ENCODE measurements at places on chromosomes 7 and 10.

- DNase-seq, result no peak
These were observed 112.8 kb downstream of the PPP1R3A start for GRCh38 chr7:113805976-113806375.

DNA sequence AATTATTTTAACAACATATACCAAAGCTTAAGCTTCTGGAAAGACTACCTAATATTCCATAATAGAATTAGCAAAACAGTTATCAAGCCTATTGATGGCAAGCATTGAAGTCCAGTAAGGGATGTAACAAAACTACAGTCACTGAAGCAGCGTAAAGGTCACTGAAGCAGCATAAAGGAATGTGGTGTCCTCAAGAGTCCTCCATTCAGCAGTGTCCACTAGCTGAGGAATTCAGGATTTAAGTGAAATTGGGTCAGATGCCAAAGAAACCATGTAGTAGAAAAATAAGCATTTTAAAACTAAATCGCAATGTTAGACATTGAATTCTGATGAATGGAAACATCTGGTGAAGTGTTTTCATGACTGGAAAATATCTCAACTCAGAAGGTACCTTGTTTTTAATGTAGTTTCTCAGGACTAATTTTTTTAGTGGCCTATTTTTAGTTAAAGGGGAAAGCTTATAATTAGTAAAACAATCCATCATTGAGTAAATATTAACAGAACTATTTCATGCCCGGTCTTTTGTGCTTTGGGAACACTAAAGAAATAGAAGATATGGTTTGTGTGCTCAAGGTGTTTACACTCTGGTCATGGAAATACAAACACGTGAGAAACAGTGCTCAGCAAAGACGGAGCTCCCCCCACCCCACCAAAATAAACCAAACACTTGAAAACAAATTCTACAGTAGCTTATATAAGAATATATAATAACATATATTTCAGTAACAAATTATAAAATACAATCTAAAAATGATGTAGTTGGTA lies 121.4 kb downstream of the CDK14 start:
- peak; percentile 54 for DNase-seq

DNA sequence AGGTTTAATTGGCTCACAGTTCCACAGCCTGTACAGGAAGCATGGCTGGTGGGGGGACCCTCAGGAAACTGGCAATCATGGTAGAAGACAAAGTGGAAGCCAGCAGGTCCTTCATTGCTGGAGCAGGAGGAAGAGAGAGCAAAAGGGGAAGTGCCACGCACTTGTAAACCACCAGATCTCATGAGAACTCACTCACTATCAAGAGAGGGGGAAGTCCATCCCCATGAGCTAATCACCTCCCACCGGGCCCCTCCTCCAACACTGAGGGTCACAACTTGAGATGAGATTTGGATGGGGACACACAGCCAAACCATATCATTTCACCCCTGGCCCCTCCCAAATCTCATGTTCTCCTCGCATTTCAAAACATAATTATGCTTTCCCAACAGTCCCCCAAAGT lies 171.9 kb upstream of the CACNA2D1 start:
- DNase-seq, result no peak

DNA sequence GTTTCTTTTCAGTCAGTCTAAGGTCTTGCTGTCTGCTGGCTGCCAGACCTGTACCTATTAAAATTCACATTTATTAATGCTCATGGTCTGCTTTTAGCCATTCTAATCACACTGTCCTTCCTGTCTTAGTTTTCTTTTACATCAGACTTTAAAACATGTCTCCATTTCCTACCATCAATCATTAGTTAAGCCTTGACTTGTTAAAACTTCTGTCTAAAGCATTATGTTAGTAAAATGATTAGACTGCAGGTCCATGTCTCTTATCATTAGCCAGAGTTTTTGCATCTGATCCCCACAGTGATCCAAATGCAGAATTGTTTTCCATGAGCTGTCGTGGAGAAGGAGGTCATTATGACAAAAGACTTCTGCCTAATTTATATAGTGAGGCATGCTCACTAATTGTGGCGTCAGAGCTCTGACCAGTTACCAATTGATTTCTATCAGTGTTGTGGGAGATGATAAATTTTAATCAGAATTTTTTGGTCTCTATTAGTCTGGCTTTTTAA lies 226.5 kb downstream of the DKK1 start:
- no peak for DNase-seq

DNA sequence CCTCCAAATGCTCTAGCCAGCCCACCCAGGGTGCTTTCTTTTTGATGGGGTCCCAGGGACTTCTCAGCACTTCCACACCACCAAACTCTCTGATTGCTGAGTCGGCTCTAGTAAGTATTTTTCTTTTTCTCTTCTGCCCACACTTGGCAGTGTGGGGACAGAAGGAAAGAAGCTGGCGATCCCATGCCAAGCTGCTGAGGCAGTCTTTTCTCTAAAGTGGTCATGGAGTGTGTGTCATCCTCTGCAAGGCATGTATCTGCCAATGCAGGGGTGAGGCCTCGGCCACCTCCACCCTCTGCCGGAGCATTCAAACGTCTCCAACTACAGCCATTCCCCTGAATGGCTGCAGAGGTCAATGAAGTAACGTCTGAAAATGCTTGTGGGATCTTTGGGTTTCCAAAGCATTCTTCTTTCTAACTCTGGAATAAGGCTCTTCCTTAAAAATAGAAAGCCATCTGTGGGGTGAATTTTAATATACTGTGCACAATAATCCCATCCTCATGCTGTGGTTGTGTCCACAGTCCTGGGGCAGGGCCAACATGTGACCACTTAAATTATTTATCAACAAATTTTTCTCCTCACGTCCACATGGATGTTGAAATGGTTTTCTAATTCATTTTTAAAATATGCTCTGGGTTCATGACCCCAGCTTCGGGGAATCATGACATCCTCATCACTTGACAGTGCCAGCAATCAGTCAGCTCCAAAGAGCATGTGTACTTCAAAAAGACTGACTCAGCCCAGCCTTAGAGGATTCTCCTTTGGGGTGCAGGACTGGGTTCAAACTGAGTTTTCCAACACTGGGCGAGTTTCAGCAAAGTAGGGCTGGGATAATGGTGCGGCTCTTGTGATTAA lies 171.3 kb upstream of the ITGB1 start:
- no peak for DNase-seq

GRCh38 chr10:114822444-114823076 lies 980 bp downstream of the FHIP2A start:
- DNase-seq, result no peak

Data from NCI-H774 (cell line).